ENCODE measurements at places on chromosomes 11 and 22.
A peak's percentile ranks its signal among the peaks of the same experiment; 100 is the strongest.

DNA sequence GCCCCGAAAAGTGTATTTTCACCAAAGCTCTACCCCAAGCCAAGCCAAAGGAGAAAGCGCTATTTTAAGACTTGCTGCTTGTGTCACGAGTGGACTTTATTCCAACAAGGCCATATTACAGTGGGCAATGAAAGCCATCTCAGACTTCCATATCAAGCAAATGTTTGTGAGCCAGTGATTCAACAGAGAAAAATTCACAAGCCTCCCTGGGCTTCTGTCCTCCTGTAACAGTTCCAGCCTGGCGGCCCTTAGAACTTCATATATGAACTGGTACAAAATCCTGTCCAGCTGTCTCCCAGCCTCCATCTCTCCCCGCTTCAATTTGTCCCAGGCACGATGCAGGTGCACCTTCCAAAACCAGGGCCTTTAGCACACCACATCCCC is 11.2 kb downstream of the LARGE1 start:
- DNase-seq = no peak

GRCh38 chr22:47657224-47657623 is 894.8 kb downstream of the TBC1D22A start:
- no peak for DNase-seq

DNA sequence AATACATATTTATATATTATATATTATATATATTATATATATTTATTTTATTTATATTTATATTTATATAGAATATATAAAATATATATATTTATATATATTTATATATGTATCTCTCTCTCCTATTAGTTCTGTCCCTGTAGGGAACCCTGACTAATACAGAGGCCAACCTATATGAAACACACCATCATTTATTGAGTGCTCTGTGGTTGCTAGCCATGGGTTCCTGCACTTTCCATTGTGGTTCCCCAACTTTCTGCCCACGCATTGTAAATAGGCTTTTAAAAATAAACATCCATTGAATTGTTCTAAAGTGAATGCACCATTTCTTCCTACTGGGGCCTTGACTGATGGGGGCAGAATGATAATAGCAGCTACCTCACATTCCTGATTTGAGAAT is 93.8 kb upstream of the SESN3 start:
- no peak for DNase-seq

GRCh38 chr11:93236741-93237675 is 39.2 kb upstream of the SLC36A4 start:
- DNase-seq = peak; percentile 49

DNA sequence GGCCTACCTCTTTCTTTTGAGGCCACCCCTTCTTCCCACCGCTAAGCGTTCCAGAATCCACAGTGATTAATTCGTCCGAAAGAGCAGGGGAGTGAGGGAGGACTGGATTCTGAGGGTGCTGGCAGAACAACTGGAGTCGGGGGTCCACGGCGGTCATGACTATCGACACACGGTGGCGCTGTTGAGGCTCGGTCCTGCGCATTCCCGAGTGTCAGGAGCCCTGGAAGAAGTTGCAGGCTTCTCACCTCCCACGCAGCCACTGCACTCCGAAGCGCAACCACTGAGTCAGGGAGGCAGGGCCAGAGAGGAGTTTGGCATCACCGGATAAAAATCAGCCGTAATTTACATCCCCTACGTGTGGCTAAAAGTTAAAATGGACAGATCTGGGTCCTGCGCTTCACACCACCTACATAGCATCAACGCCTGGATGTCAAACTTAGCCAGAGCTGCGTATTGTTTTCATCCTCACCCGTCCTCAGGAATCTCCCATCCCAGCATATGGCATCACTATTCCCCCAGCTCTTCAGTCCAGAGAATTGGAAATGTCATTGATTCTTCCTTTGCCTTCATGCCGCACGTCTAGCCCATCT is 10.7 kb upstream of the CTSF start:
- peak; percentile 92 for DNase-seq

DNA sequence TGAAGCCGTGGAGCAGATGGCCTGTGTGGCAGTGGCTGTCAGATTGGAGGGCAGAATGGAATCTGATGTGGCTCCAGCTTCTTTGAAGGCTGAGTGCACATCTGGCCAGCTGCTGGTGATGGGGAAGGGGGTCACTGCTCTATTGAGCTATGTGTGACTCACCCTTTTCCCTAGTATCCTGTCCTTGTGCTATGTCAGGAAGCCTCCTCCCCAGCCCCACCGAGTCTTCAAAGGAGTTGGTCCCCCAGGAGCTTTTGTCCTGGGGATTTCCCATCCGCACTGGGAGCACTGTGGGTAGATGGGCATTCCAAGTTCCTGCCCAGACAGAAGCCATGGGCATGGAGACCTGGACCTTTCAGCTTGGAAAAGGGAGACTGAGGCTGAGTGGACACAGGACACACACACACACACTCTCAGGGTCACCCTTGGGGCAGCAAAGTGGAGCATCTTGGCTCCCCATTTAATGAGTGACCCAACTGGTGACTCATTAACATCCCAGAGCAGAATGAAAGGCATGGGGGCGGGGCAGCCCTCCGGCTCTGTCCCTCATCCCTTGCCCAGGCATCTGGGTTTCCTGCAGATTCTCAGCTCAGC is 3.3 kb downstream of the SERPINH1 start:
- DNase-seq = peak; percentile 72

GRCh38 chr11:11095831-11096723 is 238.2 kb upstream of the ZBED5 start:
- DNase-seq = no peak

All from H7 (cell line).